Central memory CD4-positive, alpha-beta T cell (primary cell): ENCODE measurements at places on chromosomes 6 and 20.
A peak's percentile ranks its signal among the peaks of the same experiment; 100 is the strongest.

DNA sequence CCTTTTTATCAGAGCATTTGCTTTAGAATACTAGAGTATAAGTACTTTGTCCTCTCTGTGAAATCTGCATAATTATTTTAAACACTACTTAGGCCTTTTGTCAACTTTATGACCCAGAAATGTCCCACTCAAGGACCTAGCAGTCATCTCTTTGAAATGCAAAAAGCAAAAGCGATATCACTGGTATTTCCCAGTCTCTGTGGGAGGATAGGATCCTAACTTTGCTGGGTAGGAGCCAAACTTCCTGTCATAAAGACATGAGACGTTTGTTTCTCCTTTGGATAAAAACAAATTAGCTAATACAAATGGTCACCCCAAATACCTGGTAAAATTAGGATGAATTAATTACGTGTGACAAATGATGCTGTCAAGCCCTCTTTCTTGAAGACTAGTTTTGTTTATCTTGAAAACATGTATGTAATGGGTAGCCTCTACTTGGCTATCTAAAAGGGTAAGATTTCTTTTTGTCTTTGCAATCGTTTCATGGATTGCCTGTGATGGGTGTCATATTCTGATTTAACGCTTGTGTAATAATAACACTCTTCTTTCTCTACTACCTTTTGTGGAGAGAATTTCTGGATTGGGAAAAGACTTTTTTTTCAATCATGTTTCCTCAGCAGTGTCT lies 36.2 kb downstream of the DCDC2 start:
- no peak for DNase-seq

GRCh38 chr6:7402716-7403115 lies 13.1 kb downstream of the RIOK1 start:
- no peak for DNase-seq

- no peak for DNase-seq
Observed at GRCh38 chr6:163776906-163777686, 362.6 kb downstream of the QKI start.

- DNase-seq = no peak
Observed at GRCh38 chr6:16704401-16705045, 56.7 kb downstream of the ATXN1 start.

DNA sequence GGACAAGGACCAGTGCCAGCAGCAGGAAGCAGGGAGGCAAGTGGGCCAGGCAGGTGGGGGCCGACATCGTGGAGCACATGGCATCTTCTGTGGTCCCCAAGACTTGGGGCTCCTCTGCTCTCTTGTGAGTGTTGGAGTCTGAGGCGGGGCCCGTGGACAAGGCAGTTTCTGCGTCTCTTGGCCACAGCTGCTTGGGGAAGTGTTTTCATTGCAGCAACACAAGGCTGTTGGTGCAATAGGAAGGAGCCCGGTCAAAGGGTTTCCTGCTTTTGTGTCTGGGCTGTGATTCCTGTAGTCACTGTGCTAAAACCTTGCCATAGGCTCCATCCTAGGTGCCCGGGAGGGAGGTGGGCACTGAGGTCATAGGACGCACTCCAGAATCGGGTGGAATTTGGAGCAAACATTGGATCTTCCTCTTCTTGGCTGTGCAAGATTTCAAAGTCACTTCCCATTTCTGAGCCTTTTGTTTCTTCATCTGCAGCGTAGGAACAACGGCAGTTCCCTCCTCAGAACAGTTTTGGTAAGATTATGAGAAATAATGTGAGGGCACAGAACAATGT lies at the start of gene SIRPB2:
Gene SIRPB2, minus strand, starts transcription at position 140 of the 560 bp plus-strand sequence. Its CDS starts 61 bp downstream, at position 79.
- no peak for DNase-seq

GRCh38 chr6:40887792-40888340 lies 151.2 kb downstream of the UNC5CL start:
- no peak for DNase-seq

- DNase-seq = no peak
Observed at GRCh38 chr6:16277101-16277981, 39.0 kb downstream of the GMPR start.

GRCh38 chr6:90414352-90414751 lies 117.7 kb upstream of the BACH2 start:
- no peak for DNase-seq

GRCh38 chr20:49397525-49397924 lies 84.9 kb downstream of the KCNB1 start:
- no peak for DNase-seq

GRCh38 chr20:62707921-62708521 lies 615 bp upstream of the NTSR1 start:
- no peak for DNase-seq

- no peak for DNase-seq
Observed at GRCh38 chr6:99369533-99369932, 20.1 kb upstream of the FAXC start.

DNA sequence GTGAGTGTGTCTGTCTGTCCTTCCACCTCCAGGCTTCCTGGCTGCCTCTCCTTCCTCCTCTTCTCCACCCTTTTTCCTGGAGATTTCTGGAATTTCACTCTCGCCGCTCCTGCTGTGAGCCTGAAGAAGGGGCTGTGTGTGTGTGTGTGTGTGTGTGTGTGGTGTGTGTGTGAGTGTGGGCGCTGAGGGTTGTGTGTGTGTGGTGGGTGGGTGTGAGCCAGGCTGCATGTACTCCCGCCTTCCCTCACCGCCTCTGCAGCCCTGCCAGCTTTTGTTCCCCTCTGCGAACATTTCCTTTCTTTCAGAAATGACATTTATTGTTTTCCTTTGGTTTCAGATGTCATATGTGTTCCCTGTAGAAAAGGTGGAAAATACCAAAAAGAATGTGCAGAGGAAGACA lies 76.0 kb downstream of the SRC start:
- no peak for DNase-seq

- DNase-seq = no peak
Observed at GRCh38 chr20:61745397-61746146, 320.1 kb downstream of the TAF4 start.

- DNase-seq = peak; percentile 73
Observed at GRCh38 chr6:37483917-37484785, 15.5 kb downstream of the CCDC167 start.

- peak; percentile 1 for DNase-seq
Observed at GRCh38 chr6:10759312-10759839, 11.8 kb downstream of the TMEM14B start.

DNA sequence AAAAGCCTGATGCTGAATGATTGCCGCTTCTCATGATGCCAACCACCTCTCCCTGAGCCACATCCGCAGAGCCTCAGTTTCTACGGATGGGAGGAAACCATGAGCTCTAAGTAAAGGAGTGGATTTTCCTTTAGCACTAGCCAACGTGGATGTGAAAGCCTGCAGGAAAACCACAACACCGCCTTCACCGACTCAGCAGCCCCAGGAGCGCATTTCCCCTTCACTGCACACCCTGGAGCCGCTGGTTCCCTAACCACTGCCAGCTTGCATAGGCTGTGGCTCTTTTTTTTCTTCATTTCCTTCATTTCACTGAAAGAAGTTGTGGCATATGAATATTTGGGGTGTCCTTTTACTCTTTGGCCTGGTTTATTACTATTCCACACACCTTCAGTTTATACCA lies 50.5 kb upstream of the SSTR4 start:
- DNase-seq = no peak

DNA sequence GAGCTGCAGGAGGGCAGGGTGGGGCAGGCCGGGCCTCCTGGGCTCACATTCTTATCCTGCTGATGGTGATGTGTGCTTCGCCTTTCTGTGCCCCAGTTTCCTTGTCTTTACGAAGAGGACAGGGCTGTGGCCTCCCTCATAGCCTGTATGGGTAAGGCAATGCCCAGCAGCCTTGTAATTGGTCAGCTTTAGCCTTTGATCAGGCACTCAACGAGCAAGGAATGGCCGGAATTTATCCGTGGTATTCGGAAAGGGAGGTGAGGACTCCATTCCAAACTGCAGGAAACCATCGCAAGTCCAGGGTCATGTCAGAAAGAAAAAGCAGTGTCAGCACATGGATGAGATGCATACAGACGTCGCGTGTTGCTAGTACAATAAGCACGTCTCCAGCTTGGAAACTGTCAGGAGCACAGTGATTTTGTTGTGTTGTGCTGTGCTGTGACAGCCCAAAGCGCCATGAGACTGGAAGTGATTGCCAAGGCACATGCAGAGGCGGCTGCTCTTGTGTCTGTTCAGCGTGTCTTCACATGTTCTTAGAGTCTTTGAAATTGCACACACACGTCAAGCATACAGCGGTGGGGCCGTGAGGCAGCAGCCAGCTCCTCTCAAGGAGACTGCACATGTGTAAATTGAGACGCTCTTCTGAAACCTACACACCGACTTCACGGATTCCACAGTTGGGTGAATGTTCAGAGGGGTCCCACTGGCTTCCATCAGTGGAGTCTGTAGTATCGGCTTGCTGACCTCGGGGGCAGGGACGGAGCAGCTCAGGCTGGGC lies 6.2 kb downstream of the SS18L1 start:
- no peak for DNase-seq

GRCh38 chr6:82619573-82619972 lies 256.0 kb downstream of the TPBG start:
- no peak for DNase-seq

DNA sequence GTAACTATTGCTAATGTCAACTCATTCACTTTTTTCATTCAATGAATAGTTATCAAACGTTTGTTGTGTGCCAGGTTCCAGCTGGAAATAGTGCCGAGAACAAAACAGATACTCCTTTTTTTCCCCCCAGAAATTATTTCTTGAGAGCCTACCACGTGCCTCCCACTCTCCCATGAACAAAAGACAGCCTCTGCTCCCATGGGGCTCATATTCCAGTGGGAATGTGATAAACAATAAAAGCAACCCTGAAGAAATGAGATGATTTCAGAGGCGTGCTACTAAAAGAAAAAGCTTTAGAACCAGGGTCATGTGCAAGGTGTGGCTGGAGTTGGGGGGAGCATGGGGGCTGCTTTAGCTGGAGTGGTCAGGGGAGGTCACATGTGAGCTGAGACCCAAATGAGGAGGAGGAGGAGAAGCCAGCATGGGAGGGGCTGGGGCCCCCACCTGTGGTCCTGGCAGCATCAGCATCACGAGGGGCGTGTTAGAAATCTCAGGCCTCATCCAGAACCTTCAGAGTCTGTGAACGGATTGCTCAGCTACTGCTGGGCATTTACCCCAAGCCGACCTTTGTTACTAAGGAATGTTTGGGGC lies 157.4 kb downstream of the EYA2 start:
- no peak for DNase-seq

GRCh38 chr6:156585859-156586258 lies 191.3 kb upstream of the ARID1B start:
- no peak for DNase-seq

DNA sequence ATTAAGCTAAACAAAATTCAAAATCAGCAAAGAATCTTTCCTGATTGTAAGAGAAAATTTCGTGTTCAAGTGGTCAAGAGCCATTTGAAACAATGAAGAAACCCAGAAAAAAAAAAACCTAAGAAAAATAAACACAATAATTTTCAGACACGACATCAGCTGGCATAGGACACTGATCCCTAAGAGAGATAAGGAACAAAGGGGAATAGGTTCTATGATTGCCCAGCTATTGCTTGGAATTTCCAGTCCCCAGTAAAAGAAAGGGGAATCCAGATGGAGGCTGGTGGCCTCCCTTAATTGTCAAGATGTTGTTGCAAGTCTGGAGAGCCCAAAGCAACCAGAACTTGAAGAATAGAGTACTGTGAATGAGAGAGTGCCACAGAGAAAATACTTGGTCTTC lies 48.5 kb downstream of the COL12A1 start:
- no peak for DNase-seq

- DNase-seq = no peak
Observed at GRCh38 chr6:30703821-30704220, 13.0 kb upstream of the NRM start.

DNA sequence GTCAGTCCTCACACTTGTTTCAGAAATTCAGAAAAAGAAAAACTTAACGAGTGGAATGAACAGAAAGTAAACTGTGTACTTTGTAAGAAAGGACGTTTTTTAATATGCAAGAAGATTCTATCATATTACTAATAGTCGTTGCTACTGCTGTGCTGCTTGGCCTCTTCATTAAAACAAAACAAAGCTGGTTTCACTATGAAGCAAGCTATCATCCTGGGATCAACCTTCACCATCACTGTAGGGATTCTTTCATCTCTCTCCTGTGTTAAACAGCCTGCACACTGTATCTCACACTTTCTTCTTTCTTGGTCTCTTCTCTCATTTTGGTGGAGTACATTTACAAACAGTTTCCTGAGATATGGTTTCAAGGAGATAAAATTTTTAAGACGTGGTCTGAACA lies 284.2 kb downstream of the BTBD9 start:
- no peak for DNase-seq

GRCh38 chr6:137261761-137262160 lies 42.6 kb upstream of the IFNGR1 start:
- DNase-seq = peak; percentile 40

DNA sequence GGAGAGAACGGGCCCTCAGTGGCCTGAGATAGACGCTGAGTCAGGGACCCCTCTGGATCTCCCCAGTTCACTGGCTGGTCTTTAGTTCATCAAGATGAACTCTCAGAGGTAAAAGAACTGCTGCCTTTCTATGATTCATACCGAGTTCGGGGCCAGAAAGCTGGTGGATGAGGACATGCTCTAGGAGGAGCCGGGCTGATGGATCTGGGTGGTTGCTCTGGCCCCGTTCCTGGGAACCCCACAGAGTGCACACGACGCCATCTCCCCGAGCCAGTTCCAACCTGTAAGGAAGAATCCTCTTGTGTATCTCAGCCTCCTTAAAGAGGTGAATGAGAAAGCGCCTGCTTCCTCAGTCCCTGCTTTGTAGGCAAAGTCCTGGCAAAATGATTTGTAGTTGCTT lies 142.6 kb upstream of the PDE10A start:
- DNase-seq = no peak

GRCh38 chr6:99446076-99446475 lies 21.0 kb upstream of the PNISR start:
- DNase-seq = no peak

GRCh38 chr6:4124351-4124750 lies 11.0 kb downstream of the ECI2 start:
- DNase-seq = no peak

DNA sequence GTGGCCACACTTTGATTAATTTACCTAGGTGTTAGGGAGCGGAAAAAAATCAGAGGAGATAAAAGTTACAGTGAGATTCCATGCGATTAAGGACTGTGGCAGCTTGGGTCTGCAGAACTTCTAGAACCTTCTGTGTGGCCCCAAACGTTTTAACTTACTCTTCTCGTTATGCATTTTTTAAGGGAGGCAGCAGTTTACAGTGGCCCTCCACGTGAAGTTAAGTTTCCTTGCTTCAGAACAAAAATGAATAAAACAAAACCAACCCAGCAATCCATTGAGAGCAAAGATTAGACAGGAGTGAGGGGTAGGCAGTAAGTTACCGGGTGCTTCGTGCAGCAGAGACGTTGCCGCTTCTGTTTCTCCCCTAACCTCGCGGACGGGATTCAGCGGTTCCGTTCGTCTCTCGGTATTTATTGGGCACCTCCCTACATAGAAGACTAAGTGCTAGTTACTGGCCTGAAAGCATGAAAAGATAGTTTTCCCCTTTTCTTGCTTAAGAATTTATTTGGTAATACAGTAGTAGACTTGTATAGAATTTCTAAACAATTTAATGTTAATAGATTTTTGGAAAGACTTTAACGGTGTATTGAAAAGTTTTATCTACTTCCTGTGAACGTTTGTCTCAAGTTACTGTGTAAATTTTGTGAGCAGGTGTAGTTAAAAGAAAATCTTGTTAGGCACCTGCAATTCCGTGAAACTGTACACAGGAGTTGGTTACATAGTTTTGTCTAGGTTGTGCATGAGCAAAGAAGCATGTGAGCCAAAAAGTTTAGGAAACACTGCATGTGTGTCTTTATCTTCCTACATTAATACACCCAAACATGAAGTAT lies 1.1 kb downstream of the BAG2 start:
- DNase-seq = peak; percentile 17

GRCh38 chr6:25171301-25171700 lies 107.9 kb upstream of the CARMIL1 start:
- DNase-seq = no peak

- DNase-seq = no peak
Observed at GRCh38 chr6:143187238-143187923, 126.7 kb downstream of the AIG1 start.
